SK-N-DZ (cell line): ENCODE measurements at places on chromosomes 5 and 9.

DNA sequence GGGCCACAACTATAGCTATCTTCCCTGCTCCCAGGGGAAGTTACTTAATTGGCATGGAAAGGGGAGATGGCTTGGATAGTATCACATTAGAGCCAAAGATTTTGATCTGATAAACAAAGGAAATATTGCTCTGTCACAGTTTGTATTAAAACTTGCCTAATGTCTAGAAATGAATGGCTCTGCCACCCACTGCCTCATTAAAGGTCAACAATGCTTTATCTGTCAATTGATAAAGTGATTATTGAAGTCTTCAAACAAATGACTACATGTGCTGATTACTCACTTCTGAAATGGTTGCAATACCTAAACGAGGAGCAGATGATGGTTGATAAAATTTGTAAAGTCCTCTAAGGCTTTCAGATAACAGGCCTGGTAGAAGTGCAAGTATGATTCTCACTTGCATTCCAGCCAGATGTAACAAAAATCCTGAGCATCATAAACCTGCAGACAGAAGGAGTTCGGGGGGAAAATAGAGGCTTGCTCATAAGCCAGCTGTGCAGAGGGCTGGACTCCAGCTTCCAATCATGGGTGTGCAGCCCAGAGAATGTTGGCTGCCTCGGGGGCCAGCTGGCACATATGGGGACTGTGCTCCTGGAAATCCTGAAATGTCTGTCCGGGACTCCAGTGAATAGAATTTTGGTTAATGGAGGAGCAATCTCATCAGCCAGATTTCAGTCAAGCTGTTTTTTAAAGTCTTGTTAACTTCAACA, 200.5 kb upstream of the SLC27A6 start:
- DNase-seq, result no peak

- DNase-seq, result peak; percentile 81
These were observed at the start of gene NIM1K for GRCh38 chr5:43191740-43192557. TSS of gene NIM1K (plus strand) at chr5:43192225. CDS start at chr5:43245776, 53,551 bp downstream.

- no peak for DNase-seq
These were observed 27.7 kb downstream of the WDR36 start for GRCh38 chr5:111119856-111120255.

DNA sequence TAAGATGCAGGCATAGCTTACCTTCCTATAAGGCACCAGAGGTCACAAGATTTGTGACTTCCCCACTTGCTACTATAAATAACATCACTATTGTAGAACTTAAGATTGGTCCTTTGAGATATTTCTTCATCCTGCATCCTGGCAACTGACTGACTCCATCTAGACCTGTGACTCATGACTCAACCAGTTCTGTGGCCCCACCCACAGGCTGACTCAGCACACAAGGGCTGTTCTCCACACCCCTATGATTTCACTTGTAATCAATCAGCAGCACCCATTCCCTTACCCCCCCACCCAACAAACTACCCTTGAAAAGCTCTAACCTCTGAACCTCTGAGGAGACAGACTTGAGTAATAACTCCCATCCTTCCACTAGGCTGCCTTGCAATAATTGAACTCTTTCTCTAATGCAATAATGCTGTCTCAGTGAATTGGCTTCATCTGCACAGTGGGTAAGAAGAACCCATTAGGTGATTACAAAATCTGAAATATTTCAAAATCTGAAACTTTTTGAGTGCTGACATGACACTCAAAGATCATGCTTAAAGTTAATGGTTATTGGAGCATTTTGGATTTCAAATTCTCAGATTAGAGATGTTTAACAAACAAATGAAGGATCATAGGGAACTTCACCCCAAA, 296.7 kb downstream of the ARL15 start:
- DNase-seq, result no peak

DNA sequence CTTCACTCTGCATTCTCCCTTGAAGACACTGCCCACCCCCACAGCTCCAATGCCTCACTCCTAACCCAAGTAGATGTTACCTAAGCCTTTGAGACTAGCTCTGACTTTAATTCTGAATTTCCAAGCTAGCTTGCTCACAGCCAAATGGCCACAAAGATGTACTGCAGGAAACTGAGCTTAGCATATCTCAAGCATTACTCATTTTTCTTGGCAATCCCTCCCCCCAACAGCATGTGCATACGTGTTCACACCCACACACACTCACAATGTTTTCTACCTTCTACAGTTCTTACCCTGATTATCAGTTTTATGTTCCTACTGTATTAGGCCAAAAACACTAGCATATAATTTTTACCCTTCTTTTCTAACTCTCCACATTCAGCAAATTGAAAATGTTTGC, 13.7 kb upstream of the GRIA1 start:
- DNase-seq, result no peak

- no peak for DNase-seq
These were observed 140.1 kb downstream of the KDM4C start for GRCh38 chr9:6897898-6898302.

- no peak for DNase-seq
These were observed 175.6 kb upstream of the TLE4 start for GRCh38 chr9:79396168-79396567.

GRCh38 chr5:66628561-66628960, 32.4 kb downstream of the MAST4 start:
- DNase-seq, result no peak

DNA sequence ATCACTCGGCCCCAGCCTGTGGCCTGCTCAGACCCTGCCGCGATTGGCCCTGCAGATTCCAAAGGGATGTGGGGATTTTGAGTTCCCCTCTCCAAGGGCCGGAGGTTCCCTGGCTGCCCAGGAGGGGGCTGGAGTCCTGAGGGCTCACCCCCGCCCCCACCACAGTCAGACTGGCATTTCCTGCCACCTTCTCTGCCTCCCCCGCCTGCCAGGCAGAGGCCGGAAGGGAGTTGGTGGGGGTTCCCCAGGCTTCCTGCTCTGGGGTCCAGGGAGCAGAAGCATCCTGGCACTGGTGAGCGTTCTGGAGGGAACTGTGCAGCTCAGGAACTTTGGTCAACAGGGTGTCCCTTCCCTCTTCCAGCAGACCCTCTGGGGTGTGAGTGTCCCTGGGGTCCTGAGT, 70.6 kb downstream of the RXRA start:
- DNase-seq, result no peak

- DNase-seq, result no peak
These were observed 48.1 kb upstream of the NR4A3 start for GRCh38 chr9:99773468-99774138.

DNA sequence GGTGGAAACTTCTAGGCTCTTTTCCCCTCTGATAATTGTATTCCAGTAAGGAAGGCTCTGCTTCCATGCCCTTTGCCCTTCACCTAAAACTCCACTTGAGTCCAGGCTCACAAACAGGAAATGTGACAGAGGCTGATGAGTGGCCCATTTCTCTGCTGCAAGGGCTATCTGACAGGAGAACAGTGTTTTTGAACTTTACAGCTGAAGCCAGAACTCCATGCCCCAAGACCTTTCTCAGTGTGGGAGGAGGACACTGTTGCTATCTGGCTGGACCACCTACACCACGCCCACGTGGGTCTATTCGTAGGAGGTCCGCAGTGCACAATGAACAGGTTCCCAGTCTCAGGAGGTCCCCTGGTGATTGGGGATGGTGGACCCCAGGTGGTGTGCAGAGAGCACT, 13.6 kb downstream of the GGTA1 start:
- DNase-seq, result no peak

DNA sequence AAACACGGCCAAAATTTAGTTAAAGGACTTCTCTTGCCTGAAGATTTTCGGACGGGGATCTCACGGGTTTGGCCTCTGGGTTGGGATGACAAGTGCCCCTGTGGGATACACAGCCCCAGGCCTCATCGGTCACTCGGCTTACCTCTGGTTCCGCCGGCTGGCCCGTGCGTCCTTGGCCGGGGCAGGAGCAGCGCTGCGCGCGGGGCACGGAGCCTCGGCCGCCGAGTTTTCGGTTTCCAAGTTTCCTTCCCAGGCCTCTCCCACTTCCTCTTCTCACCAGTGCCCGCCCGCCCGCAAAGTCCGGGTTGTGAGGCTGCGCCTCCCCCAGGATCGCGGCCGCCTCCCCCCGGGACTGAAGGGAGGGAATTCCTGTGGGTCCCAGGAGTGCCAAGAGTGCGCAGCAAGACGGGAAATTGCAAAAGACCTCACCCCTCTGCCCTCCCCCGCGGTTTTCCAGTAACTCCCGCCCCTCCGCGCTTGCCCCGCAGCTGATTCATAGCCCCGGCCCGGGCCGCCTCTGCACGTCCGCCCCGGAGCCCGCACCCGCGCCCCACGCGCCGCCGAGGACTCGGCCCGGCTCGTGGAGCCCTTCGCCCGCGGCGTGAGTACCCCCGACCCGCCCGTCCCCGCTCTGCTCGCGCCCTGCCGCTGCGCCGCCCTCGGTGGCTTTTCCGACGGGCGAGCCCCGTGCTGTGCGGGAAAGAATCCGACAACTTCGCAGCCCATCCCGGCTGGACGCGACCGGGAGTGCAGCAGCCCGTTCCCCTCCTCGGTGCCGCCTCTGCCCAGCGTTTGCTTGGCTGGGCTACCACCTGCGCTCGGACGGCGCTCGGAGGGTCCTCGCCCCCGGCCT, at the start of gene OSMR:
Gene OSMR (plus strand): TSS at position 487 of the 853 bp plus-strand sequence. CDS start 23,033 bp downstream, outside the sequence.
- DNase-seq, result no peak

DNA sequence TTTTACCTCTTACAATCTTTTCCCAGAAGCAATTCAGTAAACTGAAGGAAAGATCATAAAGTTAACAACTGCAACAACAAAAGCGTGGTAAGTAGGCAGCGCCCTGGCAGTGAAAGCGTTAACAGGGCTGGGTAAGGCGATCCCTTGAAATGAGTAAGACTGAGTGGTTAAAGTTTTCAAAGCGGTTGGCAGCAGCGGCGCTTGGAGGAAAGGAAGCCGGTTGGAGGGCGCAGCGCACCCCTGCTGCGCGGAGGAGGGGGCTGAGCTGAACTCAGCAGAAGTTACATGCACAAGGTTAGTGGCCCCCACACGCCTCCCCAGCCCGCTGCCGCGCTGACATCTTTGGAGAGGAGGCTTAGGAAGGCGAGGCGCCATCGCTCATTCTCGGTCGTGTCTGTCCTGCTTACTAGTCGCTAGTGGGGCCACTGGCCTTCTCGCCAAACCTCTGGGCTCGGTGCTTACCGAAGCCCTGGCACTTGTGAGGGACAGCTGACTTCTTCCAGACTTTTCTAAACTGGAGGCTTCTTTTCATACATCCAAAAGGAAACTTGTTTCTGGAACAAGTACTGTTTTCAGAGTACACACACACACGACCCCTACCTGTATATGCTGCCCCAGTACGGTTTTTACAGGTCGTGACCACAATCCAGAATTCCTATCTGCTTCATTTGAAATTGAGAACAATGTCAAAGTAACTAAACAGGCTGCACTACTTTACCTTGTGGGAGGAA, at the start of gene SH3RF2:
Gene SH3RF2 (plus strand): TSS at position 178 of the 731 bp plus-strand sequence. CDS start 1,351 bp downstream, outside the sequence.
- peak; percentile 13 for DNase-seq
